ENCODE measurements at places on chromosomes 3 and 15. TPM values are rescaled to one million over a fixed set of nuclear protein-coding genes. Genes with fewer than 3 reads are reported as not detected.

PRTG gene
- total RNA-seq, result 8.5 TPM

CMTM8 gene
- 7.7 TPM for total RNA-seq

ST3GAL6 gene
- total RNA-seq, result 28.8 TPM

SLC12A1 gene
- not detected for total RNA-seq

TSEN2 gene
- 16.5 TPM for total RNA-seq

SLC28A1 gene
- total RNA-seq, result not detected

TIGIT gene
- total RNA-seq, result not detected

Measured in mammary microvascular endothelial cell (primary cell).